ENCODE measurements at places on chromosomes 4 and X.

- no peak for DNase-seq
These were observed 31.8 kb downstream of the PROM1 start for GRCh38 chr4:16051980-16052379.

DNA sequence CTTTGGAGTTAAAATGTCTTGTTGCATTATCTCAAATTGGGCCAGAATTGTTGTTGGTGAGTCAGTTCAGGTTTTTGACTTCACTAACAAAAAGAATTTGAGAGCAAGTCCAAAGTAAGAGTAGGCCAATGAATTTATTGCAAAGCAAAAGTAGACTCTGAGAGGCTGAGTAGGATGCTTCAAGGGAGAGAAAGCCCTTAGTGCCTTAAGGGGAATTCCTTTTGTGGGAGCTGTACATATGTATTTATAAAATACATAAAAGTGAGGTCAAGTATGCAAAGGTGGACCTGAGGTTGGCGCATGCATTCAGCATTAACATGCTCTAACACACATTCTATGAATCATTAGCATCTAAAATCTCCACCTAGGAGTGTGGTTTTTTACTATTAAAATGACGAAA lies 565.4 kb downstream of the GRXCR1 start:
- no peak for DNase-seq

GRCh38 chrX:49999087-49999486 lies 76.7 kb downstream of the CLCN5 start:
- no peak for DNase-seq

GRCh38 chrX:51860679-51861078 lies 32.7 kb upstream of the MAGED1 start:
- no peak for DNase-seq

DNA sequence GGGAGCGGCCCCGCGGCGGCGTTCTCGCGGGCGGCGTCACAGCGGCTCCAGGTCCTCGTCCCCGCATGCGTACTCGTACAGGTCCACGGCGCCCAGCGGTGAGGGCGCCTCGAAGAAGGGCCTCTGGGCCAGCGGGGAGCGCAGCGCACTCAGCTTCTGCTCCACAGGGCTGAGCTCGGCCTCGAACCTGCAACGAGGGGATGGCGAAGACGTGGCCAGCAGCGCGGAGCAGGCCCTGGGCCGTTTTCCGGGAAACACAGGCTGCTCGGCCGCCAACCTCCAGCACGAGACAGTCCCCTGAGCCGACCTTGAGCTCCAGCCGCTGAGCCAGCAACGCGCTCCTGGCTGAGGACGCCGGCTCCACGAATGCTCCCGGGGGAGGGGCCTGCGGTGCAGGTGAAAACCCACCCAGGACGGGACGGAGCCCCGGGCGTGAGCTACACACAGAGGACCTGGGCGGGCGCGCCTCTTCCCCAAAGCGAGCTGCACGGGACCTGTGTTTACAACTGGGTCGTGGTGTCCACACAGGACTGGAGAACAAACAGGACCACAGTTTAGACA lies 15.8 kb upstream of the GTPBP6 start:
- DNase-seq: no peak

DNA sequence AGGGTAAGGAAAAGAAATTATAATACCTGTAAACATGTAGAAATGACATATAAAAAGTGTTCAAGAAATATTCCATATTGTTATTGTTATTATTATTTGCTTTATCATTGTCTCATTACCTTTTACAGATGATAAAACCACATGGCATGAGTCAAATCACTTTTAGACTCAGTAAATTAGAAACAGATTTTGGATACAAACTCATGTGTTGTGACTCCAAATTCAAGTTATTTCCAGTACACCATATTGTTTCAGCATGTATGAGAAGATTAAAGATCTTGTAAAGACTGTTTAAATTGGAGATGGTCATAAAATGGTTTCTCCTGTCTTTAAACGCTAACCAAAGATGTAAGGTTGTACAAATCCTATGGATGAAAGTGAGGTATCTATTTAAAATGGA lies 18.1 kb downstream of the PPP1R2C start:
- DNase-seq: no peak

- no peak for DNase-seq
These were observed 2159.4 kb upstream of the AGA start for GRCh38 chr4:179601671-179602070.

- DNase-seq: no peak
These were observed 64.3 kb downstream of the TASL start for GRCh38 chrX:30513284-30513683.

DNA sequence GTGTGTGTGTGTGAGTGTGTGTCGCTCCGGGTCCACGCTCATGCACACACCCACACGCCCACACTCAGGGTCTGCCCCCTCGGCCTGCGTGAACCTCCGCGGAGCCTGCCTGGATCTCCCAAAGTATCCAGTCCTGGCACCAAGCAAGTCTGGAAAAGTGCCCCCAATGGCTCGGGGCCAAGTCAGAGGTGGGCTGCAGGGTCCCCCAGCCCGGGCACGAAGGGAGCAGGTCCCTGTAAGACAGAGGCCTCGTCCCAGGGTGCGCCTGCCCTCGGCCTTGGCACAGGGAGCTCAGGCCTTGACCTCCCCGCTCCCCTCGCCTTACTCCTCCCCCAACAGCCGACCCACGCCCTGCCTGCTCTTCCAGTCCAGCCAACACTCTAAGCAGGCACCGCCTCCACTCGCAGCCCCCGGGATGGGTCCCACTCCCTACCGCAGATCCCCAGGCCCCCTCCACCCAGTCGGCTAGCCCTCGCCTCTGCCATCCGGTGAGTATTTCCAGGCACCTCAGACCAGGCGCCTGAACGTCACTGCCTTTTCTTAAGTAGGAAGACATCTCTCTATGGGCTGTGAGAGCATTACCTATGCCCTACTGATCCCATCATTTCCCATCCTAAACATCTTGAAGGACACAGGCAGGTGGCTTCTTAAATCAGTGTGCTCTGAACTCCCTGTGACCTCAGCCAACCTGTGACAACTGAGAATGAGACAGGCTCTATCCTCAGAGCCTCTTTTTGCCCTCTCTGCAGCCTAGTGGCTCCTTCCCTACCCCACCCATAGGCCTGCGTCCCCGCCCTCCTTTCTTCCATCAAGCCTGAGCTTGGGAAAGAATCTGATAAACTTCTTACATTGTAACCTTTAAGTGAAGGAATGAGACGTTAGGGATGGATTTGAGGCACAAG lies 704 bp downstream of the FAM114A1 start:
- DNase-seq: no peak

DNA sequence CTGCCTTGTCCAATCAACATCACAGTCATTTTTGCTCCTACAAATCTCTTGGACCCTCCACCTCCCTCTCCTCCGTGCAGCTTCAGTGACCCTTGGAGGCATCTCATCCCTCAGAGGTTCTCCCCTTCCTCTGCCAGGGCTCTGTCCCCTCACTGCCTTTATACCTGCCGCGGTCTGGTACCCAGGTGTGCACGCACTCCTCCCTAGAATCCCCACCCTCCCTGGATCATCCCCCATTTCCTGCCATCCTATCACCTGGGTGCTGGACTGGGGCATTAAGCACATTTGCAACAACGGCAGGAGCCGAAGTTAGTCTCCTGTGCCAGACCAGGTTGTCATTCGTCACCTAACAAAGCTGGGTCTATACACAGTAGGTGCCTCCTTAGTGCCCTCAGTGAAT lies 10.1 kb downstream of the TMEM271 start:
- DNase-seq: no peak

DNA sequence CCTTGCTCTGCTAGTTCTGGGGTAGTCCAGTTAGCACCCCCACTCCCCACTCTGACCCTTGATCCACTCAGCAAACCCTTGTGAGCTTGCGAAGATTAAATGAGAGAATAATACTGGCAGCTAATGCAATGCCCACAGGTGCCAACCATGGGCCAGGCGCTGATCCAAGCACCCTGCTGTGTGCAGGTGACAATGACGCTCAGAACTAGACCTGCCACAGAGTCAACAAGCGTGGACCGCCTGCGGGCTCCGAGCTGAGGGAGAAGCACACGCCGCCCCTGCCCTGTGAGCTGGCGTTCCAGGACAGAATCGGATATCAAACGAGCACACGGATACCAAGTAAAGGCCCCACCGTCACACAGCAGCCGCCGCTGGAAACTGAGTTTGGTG lies 129.2 kb downstream of the FAM53A start:
- no peak for DNase-seq

- DNase-seq: no peak
These were observed 78.3 kb upstream of the STIM2 start for GRCh38 chr4:26782168-26782829.

DNA sequence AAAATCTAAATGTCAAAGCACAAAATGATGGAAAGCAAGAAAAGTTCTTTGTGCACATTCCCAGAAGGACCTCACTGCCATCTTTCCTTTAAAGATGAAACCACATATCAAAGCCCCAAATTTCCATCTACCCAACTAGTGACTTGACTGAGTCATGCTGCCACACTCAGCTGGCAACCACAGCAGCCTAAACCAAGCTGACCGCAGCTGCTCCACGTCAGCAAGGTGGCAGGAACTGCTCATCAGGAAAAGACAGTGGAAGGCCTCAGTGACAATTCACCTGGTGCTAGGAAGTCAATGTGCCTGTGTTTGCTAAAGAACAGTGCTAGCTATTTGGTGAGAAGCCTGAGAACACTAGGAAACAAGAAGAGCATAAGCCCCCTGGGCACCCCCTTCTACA lies 26.1 kb downstream of the ACOX3 start:
- no peak for DNase-seq

DNA sequence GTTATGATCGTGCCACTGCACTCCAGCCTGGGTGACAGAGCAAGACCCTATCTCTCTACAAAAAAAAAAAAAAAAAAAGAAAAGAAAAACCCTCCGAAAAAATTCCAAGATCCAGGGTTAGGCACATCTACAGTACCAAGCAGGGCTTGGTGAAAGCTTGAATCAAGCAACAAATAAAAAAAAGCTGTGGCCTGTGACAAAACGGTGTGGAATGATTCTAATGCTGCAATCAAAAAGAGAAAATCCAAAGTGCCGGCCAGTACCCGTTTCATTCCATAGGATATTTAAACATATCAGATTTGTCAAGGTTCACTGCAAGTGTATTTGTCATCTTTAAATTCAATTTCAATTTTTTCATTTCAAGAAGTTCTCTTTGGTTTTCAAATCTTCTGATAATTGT lies 20.5 kb downstream of the RWDD4 start:
- DNase-seq: no peak

GRCh38 chr4:7960017-7960789 lies 20.5 kb upstream of the AFAP1 start:
- no peak for DNase-seq

GRCh38 chr4:158856852-158857251 lies 88.0 kb downstream of the FNIP2 start:
- peak; percentile 15 for DNase-seq

DNA sequence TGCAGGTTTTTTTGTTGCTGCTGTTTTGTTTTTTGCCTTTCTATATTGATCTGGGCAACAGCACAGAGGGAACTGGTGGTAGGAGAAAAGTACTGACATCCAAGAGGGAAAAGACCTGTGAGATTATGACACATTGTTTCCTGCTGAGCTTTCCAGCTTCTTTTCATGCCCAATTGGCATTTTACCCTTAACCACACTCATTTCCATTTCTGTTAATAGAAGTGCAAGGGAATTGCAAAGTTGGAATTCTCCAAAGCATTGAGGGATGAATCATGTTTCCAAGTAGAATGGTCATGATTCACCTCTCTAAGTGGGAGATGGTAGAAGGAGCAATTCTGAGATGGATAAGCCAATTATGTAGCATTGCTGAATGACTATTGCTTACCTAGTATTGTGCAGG lies 161.5 kb downstream of the PPARGC1A start:
- DNase-seq: no peak

DNA sequence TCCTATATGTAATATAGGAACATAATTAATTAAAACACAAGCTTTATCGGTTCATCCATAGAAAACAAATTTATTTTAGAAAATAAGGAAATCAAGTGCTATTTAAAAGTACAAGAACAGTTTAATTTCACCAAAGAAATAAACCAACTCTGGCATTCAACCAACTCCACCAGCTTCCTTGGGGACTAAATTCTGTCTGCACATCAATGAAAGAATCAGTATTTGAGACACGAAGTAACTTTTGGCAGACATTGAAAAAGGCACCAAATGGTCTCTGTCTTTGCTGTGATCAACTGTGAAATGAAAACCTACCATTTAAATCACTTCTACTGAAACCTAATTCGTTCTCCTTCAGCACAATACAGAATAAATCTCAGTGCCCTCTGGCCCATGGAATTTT lies 719.7 kb upstream of the GRIA3 start:
- no peak for DNase-seq

GRCh38 chrX:30183554-30183953 lies 31.8 kb upstream of the MAGEB2 start:
- no peak for DNase-seq

GRCh38 chr4:151887816-151888180 lies 127.0 kb upstream of the GATB start:
- DNase-seq: no peak

GRCh38 chr4:19739101-19739651 lies 512.5 kb upstream of the SLIT2 start:
- DNase-seq: no peak

GRCh38 chr4:83686166-83686565 lies 150.3 kb downstream of the GPAT3 start:
- no peak for DNase-seq

- DNase-seq: no peak
These were observed 32.7 kb upstream of the NKRF start for GRCh38 chrX:119638725-119639471.

DNA sequence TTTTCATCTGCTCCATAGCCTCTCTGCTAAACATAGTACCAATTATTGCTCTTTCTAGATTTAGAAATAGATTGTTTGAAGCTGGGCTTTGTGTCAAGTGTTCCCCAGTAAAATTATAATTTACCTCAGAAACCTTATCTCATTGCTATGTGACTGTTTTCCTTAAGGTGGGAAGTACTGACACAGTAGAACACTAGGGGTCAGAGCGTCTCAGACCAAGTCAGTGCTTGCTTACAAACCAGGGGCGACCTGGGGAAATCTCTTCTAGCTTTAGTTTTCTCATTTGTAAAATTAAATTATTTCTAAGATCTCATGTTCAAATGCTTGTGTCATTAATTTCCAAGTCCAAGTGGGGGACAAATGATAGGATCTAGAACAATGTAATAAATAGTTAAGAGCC lies 360.4 kb downstream of the RAPGEF2 start:
- no peak for DNase-seq

DNA sequence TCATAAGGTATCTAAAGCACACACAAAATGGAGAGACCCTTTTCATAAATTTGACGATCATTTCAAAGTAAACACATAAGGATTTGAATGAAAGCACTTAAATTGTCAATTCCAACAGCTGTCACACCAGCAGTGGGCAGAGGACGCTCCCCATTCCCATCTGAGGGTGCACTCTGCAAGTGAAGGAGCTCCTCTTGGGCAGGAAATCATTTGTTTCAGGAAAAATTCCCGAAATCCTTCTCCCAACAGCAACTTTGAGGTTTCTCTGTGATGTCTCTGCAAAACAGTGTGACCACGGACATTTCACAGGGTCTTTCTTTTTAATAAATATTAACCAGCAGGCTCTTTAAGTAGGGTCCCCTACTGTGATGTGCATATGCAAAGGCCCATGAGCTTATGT lies 111.0 kb downstream of the EPHA5 start:
- DNase-seq: peak; percentile 20

DNA sequence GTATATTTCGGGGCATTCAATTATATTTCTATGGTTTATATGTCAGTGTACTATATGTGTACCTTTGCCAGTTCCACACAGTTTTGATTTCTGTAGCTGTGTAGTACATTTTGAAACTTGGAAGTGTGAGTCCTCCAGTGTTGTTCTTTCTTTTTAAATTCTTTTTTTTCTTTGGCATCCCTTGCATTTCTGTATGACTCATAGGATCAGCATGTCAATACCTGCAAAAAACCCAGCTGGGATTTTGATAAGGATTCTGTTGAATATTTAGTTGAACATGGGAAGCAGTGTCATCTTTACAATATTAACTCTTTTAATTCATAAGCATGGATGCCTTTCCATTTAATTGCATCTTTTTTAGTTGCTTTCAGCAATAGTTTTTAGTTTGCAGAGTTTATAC lies 100.0 kb downstream of the SH3BGRL start:
- DNase-seq: no peak

All from NCI-H524 treated with DMSO at 0.1 percent for 48 hours (cell line).